ENCODE measurements at places on chromosomes 7 and 10. TPM values are rescaled to one million over a fixed set of nuclear protein-coding genes. Genes with fewer than 3 reads are reported as not detected.
A peak's percentile ranks its signal among the peaks of the same experiment; 100 is the strongest.

The PBLD gene
- total RNA-seq: 2.3 TPM

The GIMAP2 gene
- 79.4 TPM for total RNA-seq

The PDE1C gene
- total RNA-seq: not detected

The ABCA13 gene
- not detected for total RNA-seq

The MYO3A gene
- total RNA-seq: not detected

GRCh38 chr10:3702056-3702546 is 82.9 kb downstream of the KLF6 start:
- DNase-seq: no peak
- H3K4me1 ChIP-seq: no peaks in the 10 kb centered on the region
- H3K36me3 ChIP-seq: no peaks in the 10 kb centered on the region
- H3K27me3 ChIP-seq: no peaks in the 10 kb centered on the region
- H3K4me3 ChIP-seq: no peak overlapping the region
- H3K27ac ChIP-seq: no peak overlapping the region

GRCh38 chr10:22251751-22252223 is 34.0 kb upstream of the EBLN1 start:
- DNase-seq: peak; percentile 72
- H3K27me3 ChIP-seq: no peaks in the 10 kb centered on the region
- H3K36me3 ChIP-seq: no peaks in the 10 kb centered on the region

DNA sequence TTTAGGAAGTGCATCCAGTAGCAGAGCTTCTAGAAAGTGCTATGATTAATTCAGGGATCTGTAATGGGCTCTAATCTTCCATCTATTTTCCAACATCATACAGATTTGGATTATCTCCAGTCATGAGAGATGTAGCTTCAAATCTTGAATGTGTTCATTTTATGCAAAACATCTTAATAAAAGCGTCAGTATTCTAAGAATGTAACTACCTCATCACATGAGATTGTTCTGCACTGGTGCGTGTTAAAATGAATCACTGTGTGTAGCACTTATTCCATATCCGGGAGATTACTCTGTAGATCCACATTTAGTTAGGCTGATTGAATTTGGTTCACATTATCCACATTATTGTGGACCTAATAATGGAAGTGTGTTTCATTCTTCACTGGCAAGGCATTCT is 344.9 kb upstream of the CHRM2 start:
- H3K4me1 ChIP-seq: no peaks in the 10 kb centered on the region
- no peak for DNase-seq
- no peaks in the 10 kb centered on the region for H3K27me3 ChIP-seq
- no peak overlapping the region for H3K27ac ChIP-seq
- no peak overlapping the region for H3K4me3 ChIP-seq
- no peaks in the 10 kb centered on the region for H3K36me3 ChIP-seq

DNA sequence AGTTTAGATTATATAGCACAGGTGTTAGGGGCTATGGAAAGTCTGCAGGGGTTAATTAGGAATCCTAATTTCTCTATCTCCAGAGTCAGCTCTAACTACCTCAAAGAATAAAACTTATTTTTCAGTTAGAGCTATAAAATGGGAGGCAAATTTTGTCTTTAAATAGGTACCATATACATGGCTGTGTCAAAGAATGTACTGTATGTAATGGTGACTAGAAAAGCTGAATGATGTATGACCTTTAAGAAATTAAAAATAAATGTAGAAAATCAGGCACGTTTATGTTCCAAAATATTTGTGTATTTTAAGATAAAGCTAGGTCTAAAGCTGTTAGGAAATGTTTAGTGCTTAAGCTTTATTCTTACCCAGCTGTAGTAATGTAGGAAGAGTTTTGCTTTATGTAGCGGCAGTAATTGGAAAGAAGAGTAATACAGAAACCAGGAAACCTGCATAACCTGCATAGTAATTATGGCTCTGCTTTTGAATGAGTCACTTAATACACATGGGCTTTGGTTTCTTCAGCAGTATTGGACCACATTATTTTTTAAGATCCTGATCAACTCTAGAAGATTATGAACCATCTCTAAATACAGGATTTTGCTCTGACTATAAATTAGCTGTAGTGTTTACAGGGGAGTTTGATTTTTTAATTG is 85.0 kb downstream of the KMT2E start:
- H3K4me3 ChIP-seq: no peak overlapping the region
- peaks cover 19% of the 10 kb centered on the region for H3K36me3 ChIP-seq
- H3K27ac ChIP-seq: no peak overlapping the region
- DNase-seq: no peak

DNA sequence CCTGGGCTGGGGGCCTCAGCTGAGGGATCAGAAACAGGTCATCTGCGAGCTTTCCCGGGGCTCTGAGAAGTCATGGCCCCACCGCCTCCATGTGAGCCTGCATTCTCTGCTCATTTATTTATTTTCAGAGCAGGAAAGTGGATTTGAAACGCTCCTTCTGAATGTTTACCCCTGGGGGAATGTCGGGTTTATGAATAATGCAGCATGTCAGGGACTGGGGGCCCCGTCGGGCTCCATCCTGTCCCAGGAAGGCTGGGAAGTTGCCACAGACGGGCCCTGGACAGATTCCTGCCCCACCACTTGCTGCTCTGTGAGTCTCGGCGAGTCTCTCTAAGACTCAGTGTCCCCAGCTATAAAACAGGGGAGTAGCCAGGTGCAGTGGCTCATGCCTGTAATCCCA is 11.9 kb upstream of the GTF2IRD1 start:
- no peaks in the 10 kb centered on the region for H3K27me3 ChIP-seq
- H3K27ac ChIP-seq: no peak overlapping the region
- H3K4me1 ChIP-seq: no peaks in the 10 kb centered on the region
- no peak for DNase-seq
- no peaks in the 10 kb centered on the region for H3K36me3 ChIP-seq

GRCh38 chr10:10160821-10161312 is 856.8 kb upstream of the CELF2 start:
- H3K36me3 ChIP-seq: no peaks in the 10 kb centered on the region
- no peaks in the 10 kb centered on the region for H3K4me1 ChIP-seq
- no peak overlapping the region for H3K4me3 ChIP-seq
- no peaks in the 10 kb centered on the region for H3K27me3 ChIP-seq
- no peak for DNase-seq

GRCh38 chr7:128103498-128104107 is 72.4 kb upstream of the LRRC4 start:
- no peak for DNase-seq
- no peak overlapping the region for H3K27ac ChIP-seq
- H3K27me3 ChIP-seq: no peaks in the 10 kb centered on the region

DNA sequence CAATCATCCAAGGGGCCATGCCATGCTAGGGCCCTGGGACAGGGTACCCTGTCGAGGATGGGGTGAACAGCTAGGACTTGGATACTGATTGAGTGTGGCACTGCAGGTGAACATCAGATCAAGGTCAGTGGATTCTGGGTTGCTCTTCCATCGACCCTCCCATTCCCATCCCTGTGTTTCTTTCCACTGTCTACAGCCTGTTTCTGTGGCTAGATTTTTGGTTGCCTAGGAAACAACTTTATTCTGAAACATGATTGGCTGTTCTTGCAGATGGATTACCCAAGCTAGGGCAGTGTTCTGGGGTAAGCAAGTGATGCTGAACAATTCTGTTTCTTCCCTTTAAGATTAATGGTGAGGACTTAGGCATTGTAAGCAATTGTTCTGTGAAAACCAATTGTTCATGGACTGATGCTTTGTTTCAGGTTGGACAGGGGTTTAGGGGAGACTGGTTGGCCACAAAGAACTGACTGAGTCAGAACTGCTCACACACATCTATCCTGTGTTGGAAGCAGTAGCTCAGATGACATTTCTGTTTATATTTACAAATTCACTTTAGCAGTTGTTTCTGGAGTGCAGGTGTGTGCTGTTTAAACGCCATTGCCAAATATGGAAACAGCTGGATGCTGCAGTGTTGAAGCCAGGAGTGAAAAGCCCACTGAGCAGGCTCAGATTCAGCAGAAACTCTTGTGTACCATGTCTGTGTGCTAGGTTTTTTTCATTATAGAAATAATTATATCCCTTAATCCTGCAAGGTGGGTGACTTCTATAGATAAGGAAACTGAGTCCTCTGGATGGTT is 102.3 kb upstream of the BTBD16 start:
- no peak for DNase-seq
- H3K4me3 ChIP-seq: no peak overlapping the region
- H3K27ac ChIP-seq: no peak overlapping the region
- no peaks in the 10 kb centered on the region for H3K27me3 ChIP-seq

DNA sequence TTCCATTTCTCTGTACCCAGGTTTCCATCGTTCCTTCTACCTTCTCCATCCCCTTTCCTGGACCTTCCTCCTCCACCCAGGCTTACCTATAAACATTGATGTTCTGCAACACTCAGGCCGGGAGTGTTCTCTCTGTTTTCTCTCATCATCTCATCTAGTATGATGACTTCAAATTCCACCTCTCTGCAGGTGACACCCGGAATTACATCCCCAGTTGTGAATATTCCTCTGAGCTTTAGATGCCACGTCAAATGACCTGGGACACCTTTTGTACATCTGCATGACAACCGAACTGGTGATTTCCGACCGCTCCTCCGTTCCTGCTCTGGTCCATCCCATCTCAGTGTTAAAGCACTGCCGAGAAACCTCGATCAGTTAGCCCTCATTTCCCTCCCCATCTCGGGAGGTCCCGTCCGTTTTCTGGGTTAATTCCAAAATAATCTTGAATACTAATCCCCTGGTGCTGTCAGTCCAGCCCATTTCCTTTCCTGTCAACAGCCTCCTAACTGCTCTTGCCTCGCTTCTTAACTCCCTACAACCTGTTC is 76.7 kb upstream of the SAMD8 start:
- DNase-seq: no peak
- no peak overlapping the region for H3K27ac ChIP-seq
- no peaks in the 10 kb centered on the region for H3K4me1 ChIP-seq
- H3K4me3 ChIP-seq: no peak overlapping the region

DNA sequence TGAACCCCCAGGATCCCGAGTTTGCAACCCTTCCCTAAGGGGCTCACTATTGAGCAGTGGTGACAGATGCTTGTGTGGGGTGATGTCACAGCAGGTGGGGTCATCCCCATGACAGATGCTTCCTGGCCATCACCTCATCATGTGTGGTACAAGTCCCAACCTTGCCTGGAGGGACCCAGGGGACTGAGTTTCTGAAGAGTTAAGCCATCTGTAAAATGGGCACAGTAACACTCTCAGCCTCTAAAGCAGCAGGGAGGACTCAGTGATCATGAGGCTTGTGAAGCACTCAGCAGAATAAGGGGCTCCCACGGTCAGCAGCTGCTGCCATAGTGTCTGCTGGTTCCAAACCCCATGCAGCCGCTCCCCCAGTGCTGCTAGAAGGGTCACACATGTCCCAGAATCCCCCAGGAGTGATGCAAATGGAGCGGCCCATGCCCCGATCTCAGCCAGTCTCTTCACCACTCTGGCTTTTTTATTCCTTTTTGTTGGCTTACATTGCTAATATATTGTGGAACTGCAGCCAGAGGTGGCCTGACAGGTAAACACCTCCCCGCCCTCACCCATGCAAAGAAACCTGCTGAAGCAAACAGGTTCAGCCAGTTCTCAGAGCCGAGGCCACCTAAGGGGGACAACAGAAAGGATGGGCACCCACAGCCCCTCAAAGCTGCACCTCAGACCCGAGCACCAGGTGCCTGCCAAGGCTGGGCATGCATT is 102.1 kb upstream of the PDGFA start:
- H3K27ac ChIP-seq: no peak overlapping the region
- no peak overlapping the region for H3K4me3 ChIP-seq
- peaks cover 31% of the 10 kb centered on the region for H3K4me1 ChIP-seq
- no peaks in the 10 kb centered on the region for H3K27me3 ChIP-seq
- no peak for DNase-seq
- H3K36me3 ChIP-seq: no peaks in the 10 kb centered on the region

- H3K4me1 ChIP-seq: no peaks in the 10 kb centered on the region
- H3K27me3 ChIP-seq: no peaks in the 10 kb centered on the region
- no peak overlapping the region for H3K27ac ChIP-seq
Measured at GRCh38 chr7:55127135-55127551, 108.3 kb downstream of the EGFR start.

- H3K4me1 ChIP-seq: no peaks in the 10 kb centered on the region
- H3K27ac ChIP-seq: no peak overlapping the region
- H3K4me3 ChIP-seq: no peak overlapping the region
- H3K27me3 ChIP-seq: no peaks in the 10 kb centered on the region
- H3K36me3 ChIP-seq: no peaks in the 10 kb centered on the region
Measured at GRCh38 chr7:98797150-98797549, 72.7 kb downstream of the TMEM130 start.

DNA sequence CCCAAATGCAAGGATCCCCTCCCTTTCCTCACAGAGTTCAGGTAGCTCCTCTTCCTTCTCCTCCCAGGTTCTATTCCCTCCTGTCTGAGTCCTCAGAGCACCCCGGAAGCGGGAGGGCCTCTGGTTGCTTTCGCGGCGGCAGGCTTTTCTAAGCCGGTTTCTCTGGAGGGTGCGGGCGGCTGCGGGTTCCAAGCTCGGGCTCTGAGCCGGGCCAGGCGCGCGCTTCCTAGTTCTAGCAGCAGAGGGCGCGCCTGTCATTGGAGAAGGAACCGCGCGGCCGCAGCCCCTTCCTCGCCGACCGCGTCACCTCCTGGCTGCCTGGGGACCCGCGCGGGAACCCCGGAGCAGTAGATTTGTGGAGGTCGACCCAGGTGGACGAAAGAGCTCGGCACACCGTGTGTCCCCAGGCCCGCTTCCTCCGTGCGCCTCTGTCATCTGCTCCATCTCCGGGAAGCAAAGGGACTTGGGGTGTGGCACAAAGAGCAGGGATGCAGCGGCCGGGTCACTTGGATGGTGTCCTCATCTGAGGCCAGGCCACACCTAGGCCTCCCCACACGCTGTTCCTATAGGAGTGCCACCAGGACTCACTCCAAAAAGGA is 389.0 kb upstream of the PODXL start:
- H3K4me1 ChIP-seq: no peaks in the 10 kb centered on the region
- no peak overlapping the region for H3K4me3 ChIP-seq
- H3K27ac ChIP-seq: no peak overlapping the region
- no peak for DNase-seq

GRCh38 chr10:51952056-51952455 is 252.7 kb upstream of the CSTF2T start:
- no peak overlapping the region for H3K27ac ChIP-seq
- DNase-seq: no peak
- H3K4me1 ChIP-seq: no peaks in the 10 kb centered on the region
- no peaks in the 10 kb centered on the region for H3K36me3 ChIP-seq
- no peaks in the 10 kb centered on the region for H3K27me3 ChIP-seq
- H3K4me3 ChIP-seq: no peak overlapping the region

DNA sequence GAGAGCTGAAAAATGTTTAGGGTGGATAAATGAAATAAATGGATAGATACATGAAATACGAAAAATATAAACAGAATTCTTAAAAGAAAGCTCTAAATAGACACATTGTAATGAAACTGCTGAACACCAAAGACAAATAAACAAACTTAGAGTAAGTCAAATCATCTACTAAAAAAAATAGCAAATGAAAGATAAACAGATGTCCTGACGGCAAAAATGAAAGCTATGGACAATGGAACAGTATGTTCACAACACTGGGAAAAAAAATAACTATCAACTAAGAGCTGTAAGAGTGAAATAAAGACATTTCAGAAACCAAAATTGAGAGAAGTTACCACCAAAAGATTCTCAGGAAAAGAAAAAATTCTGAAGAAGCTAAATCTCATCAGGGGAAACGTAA is 106.1 kb downstream of the SGMS1 start:
- H3K36me3 ChIP-seq: no peaks in the 10 kb centered on the region
- DNase-seq: no peak
- H3K4me3 ChIP-seq: no peak overlapping the region
- no peak overlapping the region for H3K27ac ChIP-seq
- H3K4me1 ChIP-seq: peaks cover 8% of the 10 kb centered on the region
- H3K27me3 ChIP-seq: no peaks in the 10 kb centered on the region

- no peak overlapping the region for H3K4me3 ChIP-seq
- no peaks in the 10 kb centered on the region for H3K27me3 ChIP-seq
- H3K27ac ChIP-seq: no peak overlapping the region
- peaks cover 35% of the 10 kb centered on the region for H3K36me3 ChIP-seq
- DNase-seq: no peak
Measured at GRCh38 chr7:151774951-151775350, 102.0 kb downstream of the PRKAG2 start.
